SW 1271 (cell line): ENCODE measurements at places on chromosomes 2 and 18.

DNA sequence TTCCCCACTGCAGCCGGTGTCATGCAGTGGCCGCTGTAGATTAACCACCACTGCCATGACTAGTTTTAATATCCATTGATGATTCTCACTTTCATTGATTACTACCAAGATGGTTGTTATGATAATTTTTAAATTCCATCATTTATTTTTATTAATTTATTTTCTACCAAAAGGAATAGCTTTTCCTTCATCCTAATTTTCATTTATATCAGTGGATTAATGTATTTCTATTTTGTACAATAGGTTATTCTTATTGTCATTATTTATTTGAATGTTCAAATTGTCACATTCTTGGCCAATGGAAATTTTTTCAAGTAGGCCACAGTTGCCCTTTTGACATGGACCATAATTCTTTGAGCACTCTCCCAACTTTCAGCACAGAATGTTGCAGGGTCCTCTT, 374.9 kb upstream of the VWC2L start:
- no peak for DNase-seq

- DNase-seq = no peak
Observed at GRCh38 chr2:222739939-222740338, 68.5 kb downstream of the MOGAT1 start.

GRCh38 chr2:3403587-3404334, 24.3 kb downstream of the TRAPPC12 start:
- DNase-seq = no peak

DNA sequence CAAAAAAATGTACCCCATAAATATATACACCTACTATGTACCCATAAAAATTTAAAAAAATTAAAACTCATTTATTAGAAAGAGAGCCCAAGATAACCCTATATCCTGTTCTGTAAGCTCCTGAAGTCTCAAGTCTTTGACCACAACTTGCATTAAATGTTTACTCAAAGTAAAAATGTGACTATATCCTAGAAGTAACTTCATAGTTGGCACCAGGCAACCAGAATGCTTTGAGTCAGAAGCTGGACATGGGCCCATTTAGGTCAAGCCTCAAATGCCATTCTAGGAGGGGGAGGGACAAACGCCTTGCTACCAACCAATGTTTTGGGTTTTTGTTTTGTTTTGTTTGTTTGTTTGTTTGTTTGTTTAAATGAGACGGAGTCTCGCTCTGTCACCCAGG, 9.3 kb upstream of the TBC1D8 start:
- DNase-seq = no peak

DNA sequence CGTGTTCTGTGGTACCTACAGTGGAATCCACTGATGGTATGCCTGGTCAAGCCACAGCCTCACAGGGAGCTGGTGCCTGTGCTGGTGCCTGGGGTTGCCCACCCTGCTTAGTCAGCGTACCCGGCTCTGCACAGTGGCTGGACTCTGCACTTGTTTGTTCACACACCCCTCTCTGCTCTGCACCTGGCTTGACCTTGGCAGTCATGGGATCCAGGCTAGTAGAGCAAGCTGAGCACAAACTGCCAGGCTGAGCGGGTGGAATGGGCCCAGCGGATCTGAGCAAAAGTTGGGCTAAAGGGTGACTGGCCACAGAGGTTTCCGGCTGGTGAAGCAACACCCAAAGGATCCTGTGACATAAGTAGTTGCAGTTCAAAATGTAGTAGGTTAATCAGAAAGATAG, 163.5 kb downstream of the CDH19 start:
- DNase-seq = no peak

DNA sequence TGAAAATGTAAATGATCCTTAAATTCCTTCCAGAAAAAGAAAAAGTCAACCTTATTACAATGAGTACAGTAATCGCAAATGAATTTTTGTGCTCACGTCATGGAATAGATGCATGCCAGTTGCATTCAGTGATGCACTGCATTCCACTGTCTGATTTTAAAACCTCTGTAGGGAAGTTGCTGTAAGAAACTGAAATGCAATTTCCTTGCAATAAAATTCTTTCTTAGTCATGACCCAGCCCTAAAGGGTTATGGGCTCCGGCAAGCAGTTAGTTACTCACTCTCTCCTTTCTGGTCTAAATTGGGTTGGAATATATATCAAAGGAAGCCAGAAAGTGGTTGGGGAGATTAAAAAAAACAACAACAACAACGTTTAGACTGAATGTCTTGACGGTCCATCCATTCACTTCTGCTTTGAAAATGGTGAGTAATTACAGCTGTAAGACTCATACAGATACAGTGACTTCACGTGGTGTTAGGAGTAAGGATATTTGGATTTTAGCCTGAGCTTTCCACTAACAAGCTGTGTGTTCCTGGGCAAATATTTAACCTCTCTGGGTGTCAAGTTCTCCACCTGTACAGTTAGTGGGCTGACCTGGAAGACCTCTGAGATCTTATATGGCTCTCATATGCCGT, 8.6 kb upstream of the RND3 start:
- no peak for DNase-seq

DNA sequence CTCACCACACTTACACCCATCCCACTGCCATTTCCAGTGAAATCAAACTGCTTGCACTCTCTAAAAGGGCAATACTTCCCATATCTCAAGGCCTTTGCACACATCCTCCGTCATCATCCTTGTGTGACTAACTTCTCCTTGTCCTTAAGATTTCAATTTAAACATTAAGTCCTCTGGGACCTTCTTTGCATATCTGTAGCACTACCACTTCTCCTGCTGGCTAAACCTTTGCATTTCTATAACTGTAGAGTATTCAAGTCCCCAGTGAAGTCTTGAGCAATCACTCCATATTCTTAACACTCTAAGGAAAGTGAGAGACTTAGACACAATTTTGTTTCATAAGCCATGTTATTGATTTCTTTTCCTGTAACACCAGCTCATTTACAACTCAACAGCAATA, 136.8 kb upstream of the EPHA4 start:
- DNase-seq = no peak
